SJSA1 (cell line): ENCODE measurements at places on chromosomes 3 and 15. TPM values are rescaled to one million over a fixed set of nuclear protein-coding genes. Genes with fewer than 3 reads are reported as not detected.

DNA sequence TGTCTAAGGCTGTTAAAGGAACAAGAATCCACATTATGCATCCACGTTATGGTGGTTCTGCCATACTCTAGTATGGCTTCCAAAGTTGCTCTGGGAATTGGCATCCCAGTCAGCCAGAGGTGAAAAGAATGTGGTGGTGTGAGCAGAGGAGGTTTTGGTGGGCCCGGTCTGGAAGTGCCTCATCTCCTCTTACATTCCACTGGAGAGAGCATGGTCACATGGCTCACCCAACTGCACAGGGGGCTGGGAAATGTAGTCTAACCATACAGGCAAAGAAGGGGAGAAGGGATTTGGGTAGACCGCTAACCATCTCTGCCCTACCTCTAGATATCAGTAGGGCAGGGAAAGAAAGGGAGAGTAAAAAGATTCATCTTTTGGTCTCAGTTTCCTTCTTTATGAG lies 3.2 kb upstream of the HEG1 start:
- H3K27ac ChIP-seq = no peak overlapping the region
- H3K36me3 ChIP-seq = peaks cover 5% of the 10 kb centered on the region; the same call in 1 of the 2 replicates
- peaks cover 69% of the 10 kb centered on the region for H3K4me1 ChIP-seq
- DNase-seq = no peak
- H3K4me3 ChIP-seq = no peak overlapping the region

- no peak for DNase-seq
- H3K36me3 ChIP-seq = no peaks in the 10 kb centered on the region
- peaks cover 31% of the 10 kb centered on the region for H3K4me1 ChIP-seq
- no peaks in the 10 kb centered on the region for H3K27me3 ChIP-seq
Measured at GRCh38 chr3:156509189-156510174, 45.4 kb downstream of the SSR3 start.

The SPRED1 gene
- 31.0 and 32.9 TPM in 2 replicates for total RNA-seq

GRCh38 chr15:61076598-61077170 lies 152.4 kb downstream of the RORA start:
- no peak overlapping the region for H3K4me3 ChIP-seq
- no peaks in the 10 kb centered on the region for H3K36me3 ChIP-seq
- no peaks in the 10 kb centered on the region for H3K4me1 ChIP-seq
- H3K27ac ChIP-seq = no peak overlapping the region
- DNase-seq = no peak

The EXD1 gene
- total RNA-seq = not detected in 2 replicates

The PRICKLE2 gene
- 9.7 and 18.3 TPM in 2 replicates for total RNA-seq

The EAF2 gene
- total RNA-seq = 2.3 and 7.4 TPM in 2 replicates

The EOGT gene
- total RNA-seq = 23.3 and 43.0 TPM in 2 replicates

DNA sequence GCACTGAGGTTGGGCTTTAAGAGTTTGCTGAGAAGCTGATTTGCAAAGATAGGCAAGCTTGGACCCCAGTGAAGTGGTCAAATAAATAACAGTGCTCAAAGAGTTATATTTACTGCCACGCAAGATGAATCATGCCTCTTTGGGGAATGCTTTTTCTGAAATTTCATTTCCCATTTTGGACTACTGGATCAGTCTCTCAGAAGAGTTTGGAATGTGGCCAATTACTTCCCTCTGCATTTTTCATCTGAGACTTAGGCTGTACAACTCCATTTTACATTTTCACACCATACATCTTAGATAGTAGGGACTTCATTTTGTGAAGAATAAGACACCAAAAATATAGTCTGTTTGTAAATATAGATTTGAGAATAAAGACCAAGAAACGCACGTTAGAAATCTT lies 419.7 kb downstream of the FGF12 start:
- no peak overlapping the region for H3K27ac ChIP-seq
- no peaks in the 10 kb centered on the region for H3K27me3 ChIP-seq
- no peak overlapping the region for H3K4me3 ChIP-seq
- no peaks in the 10 kb centered on the region for H3K36me3 ChIP-seq
- H3K4me1 ChIP-seq = no peaks in the 10 kb centered on the region

GRCh38 chr3:129971351-129972052 lies 3.0 kb upstream of the TRH start:
- no peak overlapping the region for H3K27ac ChIP-seq
- H3K36me3 ChIP-seq = no peaks in the 10 kb centered on the region
